Suprapubic skin (tissue), 4 donors: ENCODE measurements at places on chromosomes 7 and 10. TPM values are rescaled to one million over a fixed set of nuclear protein-coding genes. Genes with fewer than 3 reads are reported as not detected.

DNA sequence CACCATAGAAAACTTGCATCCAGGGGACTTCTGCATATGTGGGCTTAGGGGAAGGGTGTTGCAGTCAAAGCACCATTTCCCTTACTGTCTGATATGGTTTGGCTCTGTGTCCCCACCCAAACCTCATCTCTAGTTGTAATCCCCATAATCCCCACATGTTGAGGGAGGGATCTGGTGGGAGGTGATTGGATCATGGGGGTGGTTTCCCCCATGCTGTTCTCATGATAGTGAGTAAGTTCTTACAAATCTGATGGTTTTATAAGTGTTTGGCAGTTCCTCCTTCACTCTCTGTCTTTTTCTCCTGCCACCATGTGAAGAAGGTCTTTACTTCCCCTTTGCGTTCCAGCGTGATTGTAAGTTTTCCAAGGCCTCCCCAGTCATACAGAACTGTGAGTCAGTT is 177.4 kb downstream of the ADK start:
- no peak overlapping the region for H3K4me3 ChIP-seq
- no peak overlapping the region for H3K27ac ChIP-seq
- H3K27me3 ChIP-seq, result no peaks in the 10 kb centered on the region

Gene WDFY4
- total RNA-seq, result 0.59 TPM

GRCh38 chr7:134289423-134289822 is 27.3 kb downstream of the SLC35B4 start:
- H3K27me3 ChIP-seq, result no peaks in the 10 kb centered on the region
- no peak overlapping the region for H3K27ac ChIP-seq
- no peak for DNase-seq
- H3K36me3 ChIP-seq, result peaks cover 13% of the 10 kb centered on the region

Gene GRM3
- total RNA-seq, result not detected

Gene CRYGN
- total RNA-seq, result not detected

Gene ST8SIA6
- 5.2 TPM for total RNA-seq

DNA sequence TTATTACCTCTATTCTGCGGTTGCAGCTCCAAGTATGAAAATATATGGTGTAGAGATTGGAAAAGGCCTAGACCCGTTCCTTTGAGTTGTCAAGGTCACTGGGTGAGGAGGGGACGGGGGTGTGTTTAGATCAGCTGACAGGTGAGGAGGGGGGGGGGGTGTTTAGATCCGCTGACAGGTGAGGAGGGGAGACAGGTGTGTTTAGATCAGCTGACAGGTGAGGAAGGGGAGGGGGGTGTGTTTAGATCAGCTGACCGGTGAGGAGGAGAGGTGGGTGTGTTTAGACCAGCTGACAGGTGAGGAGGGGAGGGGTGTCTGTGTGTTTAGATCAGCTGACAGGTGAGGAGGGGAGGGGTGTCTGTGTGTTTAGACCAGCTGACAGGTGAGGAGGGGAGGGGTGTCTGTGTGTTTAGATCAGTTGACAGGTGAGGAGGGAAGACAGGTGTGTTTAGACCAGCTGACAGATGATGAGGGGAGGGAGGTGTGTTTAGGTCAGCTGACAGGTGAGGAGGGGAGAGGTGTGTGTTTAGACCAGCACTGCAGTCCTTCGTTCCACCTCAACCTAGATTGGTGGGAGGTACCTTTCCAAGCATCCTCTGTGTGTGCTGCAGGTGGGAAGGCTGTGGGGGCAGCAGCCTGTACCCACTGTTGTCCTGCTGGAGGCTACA is 655.0 kb upstream of the ADARB2 start:
- no peaks in the 10 kb centered on the region for H3K4me1 ChIP-seq
- no peak overlapping the region for H3K4me3 ChIP-seq
- no peak for DNase-seq
- no peak overlapping the region for H3K27ac ChIP-seq
- no peaks in the 10 kb centered on the region for H3K36me3 ChIP-seq

DNA sequence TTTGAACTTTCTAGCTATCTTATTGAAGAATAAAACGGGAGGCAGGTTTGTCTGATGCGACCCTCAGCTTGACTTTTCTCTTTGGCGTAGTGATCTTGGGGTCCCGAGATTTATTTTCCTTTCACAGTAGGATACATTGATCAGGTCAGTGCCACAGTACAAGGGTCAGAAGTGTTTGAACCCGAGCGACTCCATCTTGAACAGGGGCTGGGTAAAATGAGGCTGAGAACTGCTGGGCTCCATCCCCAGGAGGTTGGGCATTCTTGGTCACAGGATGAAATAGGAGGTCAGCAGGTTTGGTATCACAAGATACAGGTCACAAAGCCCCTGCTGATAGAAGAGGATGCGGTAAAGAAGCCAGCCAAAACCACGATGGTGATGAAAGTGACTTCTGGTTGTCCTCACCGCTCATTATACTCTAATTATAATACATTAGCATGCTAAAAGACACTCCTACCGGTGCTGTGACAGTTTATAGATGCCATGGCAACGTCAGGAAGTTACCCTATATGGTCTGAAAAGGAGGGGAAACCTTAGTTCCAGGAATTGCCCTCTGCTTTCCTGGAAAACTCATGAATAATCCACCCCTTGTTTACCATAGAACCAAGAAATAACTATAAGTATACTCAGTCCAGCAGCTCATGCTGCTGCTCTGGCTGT is 3.0 kb upstream of the TECPR1 start:
- H3K36me3 ChIP-seq, result peaks cover 6% of the 10 kb centered on the region
- peaks cover 27% of the 10 kb centered on the region for H3K4me1 ChIP-seq
- H3K27me3 ChIP-seq, result no peaks in the 10 kb centered on the region

DNA sequence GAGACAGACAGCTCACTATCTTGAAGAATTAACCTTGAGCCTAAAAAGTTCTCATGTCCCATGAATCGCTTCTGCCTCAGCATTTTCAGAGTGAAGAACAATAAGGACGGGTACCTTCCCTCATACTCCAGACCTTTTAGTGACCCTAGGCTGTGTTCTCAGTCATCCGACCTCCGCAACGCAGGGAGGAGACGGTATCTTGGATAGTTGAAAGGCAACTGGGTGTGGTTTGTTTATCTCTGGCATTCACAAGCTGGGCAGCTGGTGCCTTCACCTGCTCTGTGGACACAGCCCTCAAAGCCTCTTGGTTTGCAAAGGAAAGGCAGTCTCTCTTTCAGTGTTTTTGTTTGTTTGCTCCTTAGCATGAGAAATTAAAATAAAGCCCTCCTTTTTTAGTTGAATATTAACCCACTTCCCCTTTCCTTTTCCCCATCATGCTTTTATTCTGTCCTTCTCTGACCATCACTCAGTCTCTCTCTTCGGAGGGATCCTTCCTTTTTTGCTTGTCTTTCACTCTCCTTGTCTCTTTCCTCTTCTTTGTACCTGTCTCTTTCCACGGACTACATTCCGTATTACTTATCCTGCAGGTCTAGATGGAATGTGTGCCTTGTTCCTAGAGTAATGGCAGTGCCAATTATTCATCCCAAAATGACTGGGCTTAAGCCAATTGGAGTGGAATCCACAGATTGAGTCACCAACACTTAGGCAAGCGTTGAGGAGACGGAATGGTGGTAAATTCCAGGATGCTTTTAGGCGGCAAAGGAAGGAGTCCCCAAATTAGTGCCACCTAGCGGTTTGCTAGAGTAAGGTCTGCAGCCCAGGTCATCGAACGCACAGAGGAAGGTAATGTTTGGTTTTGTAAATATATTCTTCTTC is 45.8 kb downstream of the PRR15 start:
- no peaks in the 10 kb centered on the region for H3K36me3 ChIP-seq
- H3K4me1 ChIP-seq, result peaks cover 49% of the 10 kb centered on the region
- no peak overlapping the region for H3K27ac ChIP-seq
- no peak for DNase-seq
- H3K27me3 ChIP-seq, result no peaks in the 10 kb centered on the region
- H3K4me3 ChIP-seq, result no peak overlapping the region

Gene BUB3
- 134 TPM for total RNA-seq

GRCh38 chr10:100980711-100981110 is 6.6 kb downstream of the MRPL43 start:
- H3K4me3 ChIP-seq, result no peak overlapping the region
- DNase-seq, result peak; percentile 64
- H3K4me1 ChIP-seq, result no peaks in the 10 kb centered on the region
- H3K36me3 ChIP-seq, result peaks cover 39% of the 10 kb centered on the region
- no peak overlapping the region for H3K27ac ChIP-seq

DNA sequence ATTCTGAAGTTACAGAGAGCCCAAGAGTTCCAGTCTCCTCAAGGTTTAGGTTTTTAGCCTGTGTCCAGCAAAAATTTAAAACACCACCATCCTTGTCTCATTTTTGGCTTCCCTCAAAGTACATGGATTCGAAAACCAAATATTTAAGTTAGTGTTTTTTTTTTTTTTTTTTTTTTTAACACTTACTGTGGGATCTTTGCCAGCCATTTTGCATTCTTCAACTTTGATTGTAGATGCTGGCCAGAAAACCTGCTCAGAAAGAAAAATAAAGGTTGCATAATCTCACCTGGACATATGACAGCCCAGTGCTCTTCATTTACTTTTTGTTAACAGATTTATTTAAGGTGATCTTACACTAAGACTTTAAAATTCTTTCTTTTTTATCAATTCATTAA is 91.6 kb downstream of the SEMA3C start:
- H3K27ac ChIP-seq, result no peak overlapping the region
- no peaks in the 10 kb centered on the region for H3K27me3 ChIP-seq
- no peak for DNase-seq

DNA sequence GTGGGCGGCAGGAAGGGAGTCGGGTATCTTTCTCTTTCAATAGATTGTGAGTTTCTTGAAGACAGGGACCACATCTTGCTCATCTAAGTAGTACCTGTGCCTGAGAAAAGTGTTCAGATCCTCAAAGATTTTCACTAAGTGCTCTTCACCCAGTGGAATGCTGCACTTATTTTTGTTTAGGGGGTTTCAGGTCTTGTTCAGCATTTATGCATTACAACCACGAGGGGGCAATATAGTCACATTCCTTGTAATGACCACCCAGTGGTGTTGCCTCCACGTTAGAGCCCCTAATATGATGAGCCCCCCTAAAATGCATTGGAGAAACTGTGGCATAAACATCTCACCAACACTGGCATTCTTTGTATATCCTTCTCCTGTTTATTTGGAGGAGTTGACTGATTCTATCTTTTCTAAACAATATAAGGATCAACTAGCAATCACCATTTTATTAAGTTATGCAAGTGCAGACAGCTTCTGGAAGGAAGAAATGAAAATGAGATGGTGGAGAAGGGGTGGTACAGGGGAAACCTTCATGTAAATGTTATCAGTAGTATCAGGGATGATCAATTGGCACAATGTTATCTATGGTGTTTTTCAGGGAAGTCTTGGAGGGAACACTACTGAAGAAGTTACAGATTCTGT is 3.1 kb upstream of the PAPSS2 start:
- H3K4me3 ChIP-seq, result no peak overlapping the region
- H3K27me3 ChIP-seq, result no peaks in the 10 kb centered on the region
- peaks cover 13% of the 10 kb centered on the region for H3K4me1 ChIP-seq
- no peak for DNase-seq
- H3K36me3 ChIP-seq, result no peaks in the 10 kb centered on the region
- H3K27ac ChIP-seq, result no peak overlapping the region

DNA sequence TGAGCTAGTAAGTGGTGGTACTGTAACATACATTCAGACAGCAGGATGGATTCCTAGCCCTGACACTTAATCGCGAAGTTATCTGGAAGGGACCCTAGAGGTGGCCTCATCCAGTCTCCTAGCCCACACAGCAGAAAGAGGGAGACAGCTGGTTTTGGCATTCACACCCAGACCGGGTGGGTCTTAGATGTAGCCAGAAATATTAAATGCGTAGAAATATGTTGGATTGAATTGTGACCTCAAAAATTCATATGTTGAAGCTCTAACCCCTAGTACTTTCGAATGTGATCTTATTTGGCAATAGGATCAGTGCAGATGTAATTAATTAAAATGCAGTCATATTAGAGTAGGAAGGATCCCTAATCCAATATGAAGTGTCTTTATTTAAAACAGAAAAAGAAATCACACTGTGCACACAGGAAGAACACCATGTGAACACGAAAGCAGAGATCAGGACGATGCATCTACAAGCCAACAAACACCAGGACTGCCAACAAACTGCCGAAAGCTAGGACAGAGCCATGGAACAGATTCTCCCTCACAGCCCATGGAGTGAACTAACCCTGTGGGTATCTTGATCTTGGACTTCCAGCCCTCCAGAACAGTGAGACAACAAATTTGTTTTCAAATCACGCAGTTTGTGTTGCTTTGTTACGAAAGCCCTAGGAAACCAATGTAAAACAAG is 2.9 kb upstream of the XPNPEP1 start:
- H3K27me3 ChIP-seq, result no peaks in the 10 kb centered on the region
- DNase-seq, result no peak
- peaks cover 36% of the 10 kb centered on the region for H3K4me1 ChIP-seq
- H3K27ac ChIP-seq, result peak overlapping the region; percentile 48

DNA sequence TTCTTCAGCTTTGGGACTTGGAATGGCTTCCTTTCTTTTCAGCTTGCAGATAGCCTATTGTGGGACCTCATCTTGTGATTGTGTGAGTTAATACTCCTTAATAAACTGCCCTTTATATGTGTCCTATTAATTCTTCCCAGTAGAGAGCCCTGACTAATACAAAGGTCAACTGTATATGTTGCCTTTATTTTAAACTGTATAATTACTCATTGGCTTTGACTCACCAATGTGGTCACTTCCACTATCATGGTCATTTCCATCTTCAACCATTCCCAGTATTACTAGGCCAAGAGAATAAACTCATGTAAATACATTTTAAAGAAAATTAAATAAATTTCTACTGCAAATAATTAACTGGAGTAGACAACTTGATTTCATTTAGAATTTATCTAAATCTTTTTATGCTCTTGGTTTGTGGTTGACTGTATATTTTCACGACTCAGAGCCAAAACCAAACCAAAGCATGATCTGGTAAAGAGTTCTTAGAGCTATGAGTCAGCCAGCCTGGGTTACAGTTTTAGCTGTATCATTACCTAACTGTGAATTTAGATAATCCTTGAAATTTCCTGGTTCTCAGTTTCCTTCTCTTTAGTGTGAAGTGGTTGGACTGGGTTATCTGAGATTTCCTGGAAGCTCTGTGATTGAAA is 188.4 kb downstream of the PPP1R3A start:
- no peaks in the 10 kb centered on the region for H3K36me3 ChIP-seq
- no peaks in the 10 kb centered on the region for H3K27me3 ChIP-seq
- no peak overlapping the region for H3K27ac ChIP-seq
- no peaks in the 10 kb centered on the region for H3K4me1 ChIP-seq
- H3K4me3 ChIP-seq, result no peak overlapping the region

Gene ANXA8
- total RNA-seq, result 144 TPM

Gene GPER1
- total RNA-seq, result 11.9 TPM

Gene SORBS1
- total RNA-seq, result 28.1 TPM

DNA sequence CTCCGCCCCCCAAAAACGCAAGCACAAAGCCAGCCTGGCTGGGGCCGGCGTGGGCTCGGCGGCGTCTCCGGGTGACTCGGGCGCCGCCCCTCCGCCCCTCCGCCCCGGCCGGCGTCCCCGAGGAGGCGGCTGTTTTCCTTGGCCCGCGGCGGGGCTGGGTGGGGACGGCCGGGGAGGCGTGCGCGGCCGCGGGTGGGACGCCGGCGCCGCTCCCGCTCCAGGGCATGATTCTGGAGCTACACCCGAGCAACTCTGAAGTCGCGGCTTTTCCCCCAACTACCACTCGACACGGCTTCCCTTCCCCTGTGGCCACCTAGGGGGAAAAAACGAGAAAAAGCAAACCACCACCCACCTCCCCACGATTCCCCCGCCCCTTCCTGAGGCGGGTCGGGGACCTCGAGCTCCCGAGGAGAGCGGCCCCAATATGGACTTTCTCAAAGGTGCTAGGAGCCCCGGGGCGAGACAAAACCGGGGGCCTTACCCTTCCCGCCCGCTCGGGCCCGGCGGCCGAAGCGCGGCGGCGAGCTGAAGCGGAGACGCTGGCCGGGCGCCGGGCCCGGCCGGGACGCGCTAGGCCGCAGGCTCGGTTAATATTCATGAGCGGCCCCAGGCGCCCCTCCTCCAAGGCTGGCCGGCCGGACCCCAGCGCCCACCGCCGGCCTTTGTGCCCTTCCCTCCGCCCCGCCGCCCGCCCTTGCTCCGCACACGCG is 856 bp downstream of the ARHGAP21 start:
- peak overlapping the region; percentile 76 for H3K4me3 ChIP-seq
- H3K27me3 ChIP-seq, result no peaks in the 10 kb centered on the region
- H3K36me3 ChIP-seq, result no peaks in the 10 kb centered on the region
- peak overlapping the region; percentile 90 for H3K27ac ChIP-seq
- peaks cover 48% of the 10 kb centered on the region for H3K4me1 ChIP-seq
